ENCODE measurements at places on chromosomes 7 and 10.

- DNase-seq, result no peak
These were observed 100.8 kb upstream of the STK17A start for GRCh38 chr7:43481902-43482678.

- peak; percentile 31 for DNase-seq
These were observed 756.1 kb downstream of the GRID1 start for GRCh38 chr10:85610381-85611092.

DNA sequence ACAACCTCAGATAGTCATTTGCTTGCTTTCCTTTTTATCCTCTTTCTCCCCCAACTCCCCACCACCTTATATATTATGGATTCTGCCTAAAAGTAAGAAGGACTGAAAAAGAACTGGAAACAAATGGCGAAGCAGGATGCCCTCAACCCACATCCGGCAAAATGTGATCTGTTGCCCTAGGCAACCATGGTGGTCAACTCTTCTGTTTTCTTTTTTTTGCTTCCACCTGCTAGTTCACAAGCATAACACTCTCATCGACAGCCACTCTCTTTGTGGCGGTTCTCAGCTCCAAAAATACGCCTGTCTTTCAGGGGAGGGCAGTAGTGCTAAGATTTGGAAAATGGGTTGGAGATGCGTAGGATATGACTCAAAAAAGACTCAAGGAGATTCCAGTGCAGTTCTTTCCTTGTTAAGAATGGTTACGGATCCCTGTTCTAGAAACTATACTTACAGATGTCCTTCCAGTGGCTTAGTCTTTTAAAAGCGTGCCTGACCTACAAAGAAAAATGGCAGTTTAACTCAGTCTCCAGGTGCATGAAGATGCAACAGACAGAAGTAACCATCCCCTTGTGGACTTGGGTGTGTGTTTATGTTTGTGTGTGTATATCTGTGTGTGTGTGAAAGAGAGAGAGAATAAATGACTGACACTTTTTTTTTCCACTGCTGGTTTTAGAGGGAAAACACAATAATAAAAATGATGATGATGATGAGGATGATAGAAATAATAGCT lies 10.7 kb downstream of the APBB1IP start:
- no peak for DNase-seq

DNA sequence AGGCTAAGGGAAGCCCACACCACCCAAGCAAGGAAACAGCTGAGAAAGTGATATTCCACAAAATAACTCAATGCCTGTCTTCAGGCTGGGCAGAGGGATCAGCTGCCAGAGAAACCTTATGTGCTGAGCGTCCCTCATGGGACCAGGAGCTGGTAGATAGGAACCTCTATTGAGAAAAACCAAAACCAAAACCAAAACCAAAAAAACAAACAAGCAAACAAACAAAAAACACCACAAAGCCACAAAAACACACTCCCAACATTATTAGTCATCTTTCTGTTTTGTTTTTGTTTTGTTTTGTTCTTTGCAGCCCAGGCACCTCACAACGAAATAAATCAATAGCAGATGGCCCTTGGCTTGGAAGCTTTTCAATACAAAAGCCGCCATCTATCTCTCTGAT lies 760.8 kb upstream of the CELF2 start:
- DNase-seq, result no peak

All from left lung (tissue), 14 donors.